ENCODE measurements at places on chromosomes 3 and 15.
A peak's percentile ranks its signal among the peaks of the same experiment; 100 is the strongest.

- no peak for DNase-seq
- H3K27ac ChIP-seq = no peak overlapping the region
- no peaks in the 10 kb centered on the region for H3K4me1 ChIP-seq
Measured at GRCh38 chr3:113193719-113194118, 17.6 kb upstream of the BOC start.

- no peak for DNase-seq
- no peaks in the 10 kb centered on the region for H3K4me1 ChIP-seq
- no peaks in the 10 kb centered on the region for H3K36me3 ChIP-seq
- H3K4me3 ChIP-seq = no peak overlapping the region
Measured at GRCh38 chr3:81872566-81872965, 111.1 kb upstream of the GBE1 start.

- H3K4me1 ChIP-seq = peaks cover 8% of the 10 kb centered on the region
- DNase-seq = peak; percentile 44
- no peaks in the 10 kb centered on the region for H3K27me3 ChIP-seq
Measured at GRCh38 chr3:52339612-52340011, 23.5 kb downstream of the DNAH1 start.

- H3K36me3 ChIP-seq = no peaks in the 10 kb centered on the region
- no peaks in the 10 kb centered on the region for H3K27me3 ChIP-seq
- no peak for DNase-seq
- no peaks in the 10 kb centered on the region for H3K4me1 ChIP-seq
- H3K4me3 ChIP-seq = no peak overlapping the region
- H3K27ac ChIP-seq = no peak overlapping the region
Measured at GRCh38 chr15:73333001-73333400, 35.8 kb downstream of the HCN4 start.

DNA sequence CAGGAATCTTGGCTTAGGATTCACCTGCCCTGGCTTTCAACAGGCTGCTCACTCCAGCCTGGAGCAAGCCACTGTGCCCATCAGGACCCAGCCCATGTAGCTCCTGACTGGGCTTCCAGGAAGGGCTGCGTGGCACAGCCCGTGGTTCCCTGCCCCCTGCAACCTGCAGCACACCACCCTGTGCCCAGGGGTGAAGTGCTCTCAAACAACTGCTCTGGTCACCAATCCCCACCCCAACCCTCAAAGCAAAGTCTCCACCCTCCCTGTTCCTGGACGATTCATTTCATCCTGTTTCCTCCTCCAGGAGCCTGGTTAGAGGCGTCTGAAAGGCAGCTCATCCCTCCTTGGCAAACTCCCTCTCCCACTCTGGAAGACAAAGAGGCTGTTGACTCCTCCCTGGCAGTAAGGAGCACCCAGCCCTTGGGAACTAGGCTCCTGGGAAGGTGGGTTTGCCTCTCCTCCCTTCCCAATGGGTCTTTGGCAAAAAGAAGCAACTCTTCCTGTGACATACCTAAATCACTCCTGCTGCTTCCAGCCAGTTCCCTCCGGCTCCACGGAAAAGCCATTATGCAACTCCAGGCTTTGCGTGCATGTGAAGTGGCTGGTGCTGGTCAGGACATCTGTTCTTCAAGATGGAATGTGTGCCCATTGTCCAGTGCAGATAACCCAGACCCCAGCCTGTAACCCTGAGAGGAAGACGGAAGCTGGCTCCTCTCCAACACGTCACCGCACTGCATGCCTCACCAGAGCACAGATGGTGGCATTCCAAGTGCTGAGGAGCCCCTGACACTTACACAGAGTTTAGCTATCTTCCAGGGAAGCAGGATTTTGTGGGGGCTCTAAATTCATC lies 29.1 kb upstream of the VIPR1 start:
- H3K36me3 ChIP-seq = no peaks in the 10 kb centered on the region
- no peaks in the 10 kb centered on the region for H3K4me1 ChIP-seq
- no peak for DNase-seq
- H3K27ac ChIP-seq = no peak overlapping the region

- peaks cover 10% of the 10 kb centered on the region for H3K4me1 ChIP-seq
- no peak overlapping the region for H3K27ac ChIP-seq
- no peaks in the 10 kb centered on the region for H3K36me3 ChIP-seq
- H3K4me3 ChIP-seq = no peak overlapping the region
Measured at GRCh38 chr3:18238332-18238731, 186.8 kb downstream of the SATB1 start.

GRCh38 chr3:156474560-156475389 lies 80.1 kb downstream of the SSR3 start:
- no peak overlapping the region for H3K27ac ChIP-seq
- DNase-seq = no peak
- no peak overlapping the region for H3K4me3 ChIP-seq
- H3K27me3 ChIP-seq = peaks cover 57% of the 10 kb centered on the region
- H3K36me3 ChIP-seq = no peaks in the 10 kb centered on the region

- H3K27me3 ChIP-seq = peaks cover 4% of the 10 kb centered on the region
- H3K4me3 ChIP-seq = no peak overlapping the region
- no peaks in the 10 kb centered on the region for H3K36me3 ChIP-seq
Measured at GRCh38 chr15:91787198-91787597, 66.3 kb upstream of the SLCO3A1 start.

GRCh38 chr15:66089049-66089448 lies 164.5 kb downstream of the MEGF11 start:
- H3K27me3 ChIP-seq = peaks cover 25% of the 10 kb centered on the region
- no peaks in the 10 kb centered on the region for H3K36me3 ChIP-seq
- DNase-seq = no peak
- H3K27ac ChIP-seq = no peak overlapping the region

DNA sequence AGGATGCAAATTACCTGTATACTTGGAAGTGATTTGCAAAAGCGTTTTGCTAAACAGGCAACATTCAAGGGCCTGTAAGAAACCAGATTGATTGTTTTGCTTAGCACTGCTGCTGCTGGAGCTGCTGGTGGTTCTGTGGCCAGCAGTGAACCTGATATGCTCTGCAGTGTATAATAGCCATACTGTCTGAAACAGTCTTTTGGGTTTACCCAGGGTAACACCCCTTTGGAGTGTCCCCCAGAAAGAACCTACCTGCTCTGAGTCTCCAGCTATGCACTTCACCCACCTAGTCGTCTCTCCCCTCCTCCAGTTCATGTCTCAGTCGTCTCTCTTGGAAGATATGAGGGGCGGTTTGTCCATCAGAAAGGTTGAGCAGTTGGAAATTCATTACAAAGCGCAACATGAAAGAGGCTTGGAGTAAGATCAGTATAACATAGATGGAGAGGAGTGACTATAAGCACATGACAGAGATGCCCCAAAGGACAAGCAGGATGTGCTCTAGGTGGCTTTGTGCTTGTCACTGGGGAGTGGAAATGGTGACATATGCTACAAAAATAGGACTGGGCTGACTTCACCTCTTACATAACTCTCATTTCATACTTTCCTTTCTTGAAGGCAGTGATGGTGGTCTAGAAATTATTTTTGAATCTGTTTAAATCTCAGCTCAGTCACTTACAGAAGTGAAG lies 3.8 kb downstream of the MKRN2 start:
- H3K27me3 ChIP-seq = peaks cover 2% of the 10 kb centered on the region
- no peak overlapping the region for H3K4me3 ChIP-seq
- DNase-seq = no peak
